Mucosa of gallbladder (tissue), 1 donor: ENCODE measurements at places on chromosomes 4 and X. TPM values are rescaled to one million over a fixed set of nuclear protein-coding genes. Genes with fewer than 3 reads are reported as not detected.

Gene IGBP1
- total RNA-seq: 61.9 TPM

Gene MAGEA9B
- not detected for total RNA-seq

Gene MAGEA2B
- total RNA-seq: not detected

Gene SOWAHD
- 4.7 TPM for total RNA-seq

Gene GALNT7
- 45.3 TPM for total RNA-seq

Gene MGARP
- 0.81 TPM for total RNA-seq

Gene STAP1
- total RNA-seq: 0.75 TPM

DNA sequence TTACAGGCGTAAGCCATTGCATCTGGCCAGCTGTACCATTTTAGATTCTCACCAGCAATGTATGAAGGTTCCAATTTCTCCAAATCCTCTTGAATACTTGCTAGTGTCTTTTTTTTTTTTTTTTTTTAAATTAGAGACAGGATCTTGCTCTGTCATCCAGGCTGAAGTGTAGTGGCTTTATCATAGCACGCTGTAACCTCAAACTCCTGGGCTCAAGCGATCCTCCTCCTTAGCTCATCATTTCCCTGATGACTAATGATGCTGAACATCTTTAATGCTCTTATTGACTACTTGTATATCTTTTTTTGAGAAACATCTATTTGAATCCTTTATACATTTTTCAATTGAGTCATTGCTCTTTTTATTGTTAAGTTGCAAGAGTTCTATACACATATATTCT is 40.3 kb downstream of the HDAC8 start:
- DNase-seq: no peak

GRCh38 chr4:77040270-77040669 is 35.5 kb downstream of the CCNI start:
- no peak for DNase-seq

DNA sequence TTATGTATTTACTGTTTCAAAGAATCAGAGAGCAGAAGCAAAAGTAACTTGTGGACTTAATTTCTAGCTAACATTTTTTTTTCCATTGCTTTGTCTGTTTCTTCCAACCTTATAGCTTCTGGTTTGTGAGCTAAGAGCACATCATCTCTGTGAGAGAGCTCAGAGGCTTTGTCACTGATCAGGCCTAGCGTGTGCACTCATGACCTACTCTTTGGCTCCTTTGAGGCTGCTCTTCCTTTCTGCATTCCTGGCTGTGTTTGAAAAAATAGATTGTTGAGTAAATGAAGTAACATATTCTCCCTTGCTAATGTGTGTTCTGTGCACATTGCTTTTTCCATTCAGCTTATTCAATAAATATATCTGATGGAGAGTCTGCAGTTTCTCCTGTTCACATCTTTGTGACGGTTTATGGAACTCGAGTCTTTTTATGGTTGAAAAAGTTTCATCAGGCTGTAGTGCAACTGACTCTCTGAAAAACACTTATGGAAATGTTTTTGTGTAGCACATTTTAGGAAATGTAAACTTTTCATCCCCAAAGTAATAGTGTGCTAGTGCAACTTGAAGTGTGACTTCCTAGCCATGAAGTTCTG is 133.0 kb downstream of the RAPGEF2 start:
- no peak for DNase-seq

DNA sequence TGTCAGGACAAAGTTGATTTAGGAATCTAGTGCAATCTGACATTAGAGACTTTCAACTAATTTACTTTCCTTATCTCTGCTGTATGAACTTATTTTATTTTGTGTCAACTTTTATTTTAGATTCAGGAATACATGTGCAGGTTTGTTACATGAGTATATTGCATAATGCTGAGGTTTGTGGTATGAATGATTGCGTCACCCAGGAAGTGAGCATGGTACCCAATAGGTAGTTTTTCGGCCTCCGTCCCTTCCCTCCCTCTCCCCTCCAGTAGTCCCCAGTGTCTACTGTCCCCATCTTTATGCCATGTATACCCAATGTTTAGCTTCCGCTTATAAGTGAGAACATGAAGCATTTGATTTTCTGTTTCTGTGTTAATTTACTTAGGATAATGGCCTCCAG is 68.7 kb upstream of the TEX13D start:
- DNase-seq: no peak
